GM12865 (cell line): ENCODE measurements at places on chromosomes 5 and 9.

DNA sequence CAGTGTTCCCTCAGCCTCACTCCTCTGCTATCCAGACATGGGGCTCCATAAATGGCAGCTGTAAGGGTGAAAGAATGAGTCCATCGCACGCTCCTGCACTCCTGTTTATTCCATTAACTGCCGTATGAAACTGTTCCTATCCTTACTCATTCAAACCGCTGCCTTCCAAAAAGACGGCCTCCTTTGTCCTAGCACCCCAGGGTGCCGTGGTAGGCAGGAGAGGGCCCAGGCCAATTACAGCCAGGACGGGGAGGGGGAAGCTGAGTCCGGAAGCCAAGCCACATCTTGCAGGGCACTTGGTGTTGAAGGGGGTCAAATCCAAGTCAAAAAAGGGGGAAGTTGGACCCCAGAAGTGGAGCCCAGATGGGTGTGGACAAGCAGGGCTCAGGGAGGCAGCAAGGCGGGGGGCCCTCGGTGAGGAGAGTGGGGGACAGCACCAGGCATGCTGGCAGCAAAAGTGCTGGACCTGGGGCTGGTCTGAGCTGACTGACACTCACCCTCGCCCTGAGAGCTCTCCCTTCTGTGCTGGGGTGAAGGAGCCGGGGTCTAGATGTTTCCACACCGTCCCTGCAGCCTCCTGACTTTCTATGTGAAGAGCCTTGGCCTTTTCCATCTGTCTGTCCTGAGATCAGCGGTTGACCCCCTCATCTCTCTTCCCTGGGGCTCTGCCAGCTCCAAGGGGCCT is 63.3 kb downstream of the COL23A1 start:
- no peak for DNase-seq

- DNase-seq: no peak
These were observed 657.9 kb downstream of the ACTL7B start for GRCh38 chr9:108197899-108198298.

DNA sequence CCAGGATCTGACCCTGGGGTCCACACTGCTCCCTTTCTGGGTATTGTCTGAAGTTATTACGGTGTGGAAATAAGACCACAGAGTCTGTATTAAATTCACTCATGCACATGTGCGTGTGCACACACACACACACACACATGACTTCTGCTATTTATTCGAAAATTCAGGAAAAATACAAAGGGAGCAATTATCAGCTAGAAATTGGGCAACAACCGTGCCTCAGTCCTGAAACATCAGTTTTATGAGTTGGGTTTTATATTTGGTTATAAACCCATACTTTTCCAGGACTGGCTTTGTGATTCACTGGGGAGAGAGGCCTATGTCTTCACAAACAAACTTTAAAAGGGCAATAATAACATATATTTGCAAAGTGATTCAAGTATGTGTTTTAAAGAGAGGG is 90.2 kb downstream of the ANGPTL2 start:
- DNase-seq: no peak

GRCh38 chr9:112849363-112849922 is 41.2 kb downstream of the SLC46A2 start:
- DNase-seq: no peak

- DNase-seq: no peak
These were observed 17.8 kb downstream of the UNC13B start for GRCh38 chr9:35179347-35180280.
